ENCODE measurements at places on chromosomes 5 and 9.

DNA sequence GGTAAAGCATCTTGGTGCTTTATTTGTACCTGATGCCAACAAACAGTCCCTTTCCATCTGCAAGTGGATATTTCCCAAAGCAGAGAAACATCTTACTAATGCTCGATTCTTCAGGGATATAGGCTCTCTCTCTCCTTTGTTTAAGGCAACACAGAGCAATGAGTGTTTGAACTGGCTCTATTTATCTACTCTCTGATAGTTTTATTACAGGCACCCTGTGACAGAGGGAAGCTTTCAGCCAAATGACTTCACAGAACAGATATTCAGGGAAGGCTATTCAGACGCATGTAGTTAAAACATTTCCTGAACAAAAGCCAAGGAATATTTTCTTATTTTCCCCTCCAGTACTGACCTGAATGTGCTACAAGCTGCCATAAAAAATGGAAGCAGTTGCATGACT is 141.8 kb downstream of the YIPF5 start:
- DNase-seq: no peak

DNA sequence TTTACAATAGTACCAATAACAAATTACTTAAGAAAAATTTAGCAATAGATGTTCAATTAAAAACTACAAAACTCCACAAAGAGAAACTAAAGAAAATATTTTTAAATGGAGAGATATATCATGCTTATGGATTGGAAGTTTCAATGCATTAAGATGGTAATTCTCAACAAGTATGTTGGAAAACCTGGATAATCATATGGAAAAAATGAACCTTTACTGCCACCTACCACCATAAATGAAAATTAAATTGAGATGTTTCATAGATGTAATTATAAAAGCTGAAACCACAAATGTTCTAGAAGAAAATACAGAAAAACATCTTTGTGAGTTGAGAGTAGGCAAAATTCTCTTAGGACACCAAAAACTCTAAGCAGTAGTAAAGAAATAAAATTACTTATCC is 121.7 kb downstream of the ANKRD18B start:
- DNase-seq: no peak

GRCh38 chr9:128168731-128169308 is 8.8 kb downstream of the BBLN start:
- DNase-seq: no peak

DNA sequence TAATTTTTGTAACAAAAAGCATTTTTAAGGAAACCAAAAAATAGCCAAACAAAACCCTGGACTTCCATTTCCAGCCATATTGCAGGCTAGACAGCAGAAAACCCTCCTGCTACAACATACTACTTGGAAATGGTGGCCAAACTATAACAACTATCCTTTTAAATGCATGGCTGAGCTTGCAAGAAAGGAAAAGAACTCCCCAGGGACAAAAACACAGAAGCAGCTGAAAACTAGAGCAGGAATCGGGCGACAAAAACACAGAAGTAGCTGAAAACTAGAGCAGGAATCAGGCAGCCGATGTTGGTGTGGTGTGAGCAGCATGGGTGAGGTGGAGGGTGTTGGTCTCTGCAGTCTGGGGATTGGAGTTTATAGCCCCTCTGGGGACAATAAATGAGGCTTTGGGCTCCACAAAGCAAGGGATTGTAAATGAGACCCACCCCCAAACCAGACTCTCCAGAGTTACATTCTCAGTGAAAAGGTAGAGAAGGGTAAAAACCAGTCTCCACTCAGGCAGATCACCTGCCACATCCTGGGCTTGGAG is 95.2 kb downstream of the C9orf50 start:
- DNase-seq: peak; percentile 19

- no peak for DNase-seq
Measured at GRCh38 chr5:78591972-78592700, 56.4 kb downstream of the LHFPL2 start.

DNA sequence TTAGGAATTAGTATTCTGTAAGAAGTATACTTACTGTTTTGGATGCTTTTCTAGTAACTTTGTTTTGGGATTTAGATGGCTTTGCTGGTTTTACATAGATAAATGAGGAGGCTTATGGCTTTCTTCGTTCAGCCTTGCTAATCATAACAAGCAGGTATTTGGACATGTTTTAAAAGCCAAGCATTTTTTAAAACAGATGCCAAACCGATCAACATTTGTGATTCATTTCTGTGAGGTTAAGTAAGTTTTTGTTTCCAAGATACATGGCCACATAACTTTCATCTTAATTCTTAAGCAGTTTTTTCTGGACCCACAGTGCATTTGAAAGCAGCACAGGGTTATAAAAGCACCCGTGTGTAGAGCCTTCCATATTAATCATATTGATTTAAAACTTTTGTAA is 21.7 kb downstream of the TARS1 start:
- no peak for DNase-seq

GRCh38 chr5:3309538-3309937 is 286.1 kb upstream of the IRX1 start:
- DNase-seq: no peak

- DNase-seq: peak; percentile 6
Measured at GRCh38 chr9:89601856-89602562, 2.8 kb upstream of the GADD45G start.

GRCh38 chr9:137832191-137832700 is 45.3 kb upstream of the CACNA1B start:
- DNase-seq: no peak

DNA sequence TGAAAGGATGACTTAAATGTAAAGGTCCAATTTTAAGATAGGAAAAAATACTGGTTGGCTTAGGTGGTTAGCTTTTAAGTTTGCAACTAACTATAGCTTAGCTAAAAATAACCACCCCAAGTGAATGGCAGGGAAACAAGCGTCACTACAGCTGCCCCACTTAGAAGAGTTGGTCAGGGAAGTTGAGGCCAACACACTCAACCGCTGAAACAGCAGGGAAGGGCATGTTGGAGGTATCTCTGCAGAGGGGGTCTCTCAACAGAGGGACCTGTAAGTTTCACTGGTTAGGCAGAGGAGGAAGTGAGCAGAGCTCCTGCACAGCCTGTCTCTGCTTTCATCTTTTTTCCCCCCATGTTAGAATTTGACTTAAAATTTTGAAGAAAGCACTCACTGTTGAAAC is 75.3 kb downstream of the LHFPL2 start:
- no peak for DNase-seq

DNA sequence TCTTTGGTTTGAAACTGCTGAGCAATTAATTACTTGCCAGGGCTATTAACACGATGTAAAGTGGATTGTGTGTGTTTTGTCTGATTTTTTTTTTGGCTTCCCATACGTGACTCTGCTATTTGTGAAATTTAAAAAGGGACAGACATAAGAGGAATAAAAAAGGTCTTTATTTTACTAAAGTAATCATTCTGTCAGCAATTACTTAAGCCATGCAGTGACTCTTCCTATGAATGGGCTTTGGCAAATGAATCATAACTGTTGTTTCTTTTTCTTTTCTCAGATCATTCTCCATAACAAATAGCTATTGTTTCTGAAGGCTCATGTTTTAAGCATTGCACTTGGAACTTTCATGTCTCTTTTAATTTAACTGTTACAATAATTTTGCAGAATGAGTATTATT is 461.3 kb upstream of the RORB start:
- peak; percentile 54 for DNase-seq

Measured in HAP-1 (cell line).